ENCODE measurements at places on chromosomes 5 and 9.

DNA sequence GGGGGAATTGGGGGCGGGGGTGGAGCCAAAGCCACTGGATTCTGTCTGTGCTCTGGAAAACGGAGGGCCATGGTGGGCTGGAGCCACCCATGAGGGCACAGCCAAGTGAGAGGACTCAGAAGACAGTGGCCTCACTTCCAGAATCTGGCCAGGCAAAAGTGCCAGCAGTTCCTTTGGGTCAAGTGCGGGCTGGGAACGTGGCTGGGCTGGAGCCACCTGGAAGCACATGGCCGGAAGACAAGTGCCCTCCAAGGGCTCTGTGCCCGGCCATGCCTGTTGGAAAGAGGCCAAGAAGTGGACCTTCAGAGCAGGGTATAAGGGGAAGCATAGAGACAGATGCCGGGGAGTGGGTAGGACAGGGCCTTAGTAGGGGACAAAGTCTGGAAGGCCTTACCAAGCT lies 11.7 kb upstream of the SH3PXD2B start:
- DNase-seq, result no peak

GRCh38 chr9:124005029-124005771 lies 6.4 kb upstream of the LHX2 start:
- DNase-seq, result no peak

- no peak for DNase-seq
These were observed 445.4 kb downstream of the ZNF608 start for GRCh38 chr5:124300815-124301621.

DNA sequence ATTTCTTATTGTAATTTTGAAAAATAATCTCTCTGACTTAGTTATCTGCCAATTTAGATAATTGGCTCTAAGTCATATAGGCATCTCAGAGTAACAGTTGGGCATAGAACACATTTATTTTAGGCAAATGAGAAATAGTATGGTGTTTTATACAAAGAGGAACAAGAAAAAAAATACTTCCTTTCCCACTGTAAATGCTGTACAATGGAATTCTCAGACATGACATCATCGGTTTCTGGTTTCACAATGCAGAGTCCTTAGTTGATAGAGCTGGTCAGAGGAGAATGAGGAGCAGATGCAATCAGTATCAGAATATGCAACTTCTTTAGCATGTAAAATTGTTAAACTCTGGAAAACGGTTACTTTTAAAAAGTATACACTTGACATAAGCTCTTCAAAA lies 49.4 kb downstream of the PLK2 start:
- DNase-seq, result no peak

GRCh38 chr9:132242621-132243155 lies 80.8 kb downstream of the NTNG2 start:
- no peak for DNase-seq

- DNase-seq, result no peak
These were observed 87.6 kb upstream of the CPLX2 start for GRCh38 chr5:175783739-175784138.

GRCh38 chr5:30501065-30501464 lies 692.4 kb upstream of the CDH6 start:
- no peak for DNase-seq

DNA sequence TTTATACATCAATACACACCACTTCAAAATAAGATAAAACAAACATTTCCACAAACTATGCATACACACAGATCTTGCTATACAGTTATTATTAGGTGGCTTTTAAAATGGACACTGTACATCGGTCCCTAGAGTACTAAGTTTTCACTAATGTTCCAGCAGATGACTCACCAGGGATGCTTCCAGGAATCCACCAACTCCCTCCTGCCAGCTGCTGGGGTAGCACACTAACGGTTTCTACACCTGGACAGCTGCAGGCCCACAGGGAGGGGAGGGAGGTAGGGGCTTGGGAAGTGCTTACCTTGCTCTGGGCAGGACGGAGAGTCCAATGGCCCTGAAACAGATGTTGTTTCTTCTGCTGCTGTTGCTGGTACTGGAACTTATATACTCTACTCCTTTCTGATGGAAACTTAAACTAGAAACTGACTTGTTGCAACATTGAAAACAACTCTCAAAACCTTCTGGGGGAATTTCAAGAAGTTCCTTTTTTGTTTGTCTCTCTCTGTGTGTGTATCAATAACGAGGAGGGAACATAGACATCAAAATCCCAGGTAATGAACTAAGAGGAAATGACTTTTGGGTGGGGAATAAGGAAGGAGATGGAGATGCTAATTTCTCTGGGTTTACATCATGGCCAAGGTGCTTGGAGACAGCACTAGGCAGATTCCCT lies at the start of gene IL12B:
Gene IL12B (minus strand): TSS at position 357 of the 670 bp plus-strand sequence. CDS start 3,705 bp downstream, outside the sequence.
- no peak for DNase-seq
